ENCODE measurements at places on chromosomes 2 and 18. TPM values are rescaled to one million over a fixed set of nuclear protein-coding genes. Genes with fewer than 3 reads are reported as not detected.

- no peak for DNase-seq
Measured at GRCh38 chr2:217900010-217900779, 102.6 kb downstream of the TNS1 start.

DNA sequence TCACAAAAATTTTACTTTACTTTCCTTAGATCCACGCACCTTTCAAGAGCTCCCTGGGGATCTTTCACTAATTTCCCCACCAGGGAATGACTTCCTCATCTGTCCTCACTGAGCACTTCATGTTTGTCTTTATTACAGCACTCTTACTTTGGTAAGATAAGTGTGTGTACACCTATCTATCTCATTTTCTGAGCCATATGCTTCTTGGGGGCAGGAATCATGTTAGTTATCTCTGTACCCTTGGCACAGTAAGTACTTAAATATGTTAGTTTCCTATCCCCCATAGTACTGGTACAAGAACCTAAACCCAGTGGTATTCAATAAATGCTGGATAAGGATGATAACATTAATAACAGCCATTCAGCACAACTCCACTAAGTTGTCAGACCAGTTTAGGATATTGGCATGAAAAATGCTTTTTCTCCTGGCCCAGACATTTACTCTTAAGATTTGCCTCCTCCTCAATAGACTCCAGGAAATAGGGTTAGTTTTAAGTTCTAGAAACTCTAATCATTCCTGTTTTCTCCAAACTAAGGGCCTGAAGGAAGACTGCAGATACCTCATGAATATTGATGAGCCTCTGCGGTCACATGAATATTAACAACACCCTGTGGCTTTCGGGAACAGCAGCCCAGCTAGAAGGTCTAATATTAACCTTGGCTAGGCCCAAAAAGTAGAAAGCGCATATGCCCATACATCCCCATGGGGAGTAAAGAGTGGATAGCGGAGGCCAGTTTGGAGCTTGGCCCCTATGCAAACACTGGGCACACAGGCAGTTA lies 38.2 kb downstream of the NHEJ1 start:
- no peak for DNase-seq

- DNase-seq = peak; percentile 59
Measured at GRCh38 chr2:215797676-215798075, 215.7 kb downstream of the MREG start.

DNA sequence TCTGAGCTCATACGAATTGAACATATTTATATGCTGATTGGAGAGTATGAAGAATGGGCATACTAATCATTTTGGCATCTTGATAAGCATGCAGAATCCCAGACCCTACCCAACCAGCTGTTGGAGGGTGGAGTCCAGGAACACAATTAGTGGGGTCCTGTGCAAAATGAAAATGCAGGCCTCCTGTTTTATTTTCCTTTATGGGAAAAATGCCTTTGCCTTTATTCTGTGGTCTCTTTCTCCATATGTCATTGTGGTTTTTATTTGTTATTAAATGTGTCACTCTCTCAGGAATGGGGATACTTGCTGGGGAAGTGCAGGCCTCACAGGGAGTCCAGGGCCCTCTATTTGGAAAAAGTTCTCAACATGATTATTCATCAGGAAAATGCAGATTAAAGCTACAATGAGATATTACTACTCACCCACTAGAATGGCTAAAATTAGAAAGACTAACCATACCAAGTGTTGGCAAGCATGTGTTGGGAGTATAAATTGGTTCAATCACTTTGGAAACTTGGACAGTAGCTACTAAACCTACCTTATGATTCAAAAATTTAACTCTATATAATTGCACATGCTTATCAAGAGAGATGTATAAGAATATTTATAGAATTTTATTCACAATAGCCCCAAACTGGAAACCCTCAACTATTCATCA lies 223.1 kb upstream of the FBXO11 start:
- no peak for DNase-seq

DNA sequence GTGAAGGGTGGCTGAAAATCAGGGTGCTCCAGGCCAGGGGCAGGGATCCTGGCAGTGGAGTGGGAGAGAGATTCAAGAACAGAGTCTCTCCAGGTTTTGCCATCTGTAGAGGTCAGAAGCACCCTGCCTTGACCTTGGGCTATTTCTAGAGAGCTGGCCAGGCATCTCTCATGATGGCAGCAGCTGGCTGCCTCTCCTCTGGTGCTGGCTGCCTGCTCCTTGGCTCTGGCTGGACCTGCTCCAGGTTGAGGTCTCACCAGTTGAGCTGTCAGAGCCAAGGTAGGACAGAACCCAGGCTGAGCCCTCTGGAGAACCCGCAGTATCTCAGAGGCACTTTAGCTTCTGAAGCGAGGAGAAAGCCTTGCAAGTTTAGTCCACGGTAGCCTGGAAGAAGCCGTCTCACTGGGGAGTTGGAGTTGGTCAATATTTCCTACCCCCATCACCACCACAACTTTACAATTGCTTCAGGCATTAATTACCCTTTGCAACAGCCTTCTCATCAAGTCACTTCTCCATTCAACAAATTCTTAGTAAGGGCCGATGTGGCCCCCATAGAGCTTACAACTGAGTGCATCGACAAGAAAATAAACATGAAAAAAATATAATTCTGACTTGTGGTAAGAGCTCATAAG lies 25.6 kb downstream of the GNLY start:
- no peak for DNase-seq

- no peak for DNase-seq
Measured at GRCh38 chr18:79405019-79405780, 9.5 kb downstream of the NFATC1 start.

GRCh38 chr2:236570081-236570868 lies 650 bp downstream of the ACKR3 start:
- no peak for DNase-seq

DNA sequence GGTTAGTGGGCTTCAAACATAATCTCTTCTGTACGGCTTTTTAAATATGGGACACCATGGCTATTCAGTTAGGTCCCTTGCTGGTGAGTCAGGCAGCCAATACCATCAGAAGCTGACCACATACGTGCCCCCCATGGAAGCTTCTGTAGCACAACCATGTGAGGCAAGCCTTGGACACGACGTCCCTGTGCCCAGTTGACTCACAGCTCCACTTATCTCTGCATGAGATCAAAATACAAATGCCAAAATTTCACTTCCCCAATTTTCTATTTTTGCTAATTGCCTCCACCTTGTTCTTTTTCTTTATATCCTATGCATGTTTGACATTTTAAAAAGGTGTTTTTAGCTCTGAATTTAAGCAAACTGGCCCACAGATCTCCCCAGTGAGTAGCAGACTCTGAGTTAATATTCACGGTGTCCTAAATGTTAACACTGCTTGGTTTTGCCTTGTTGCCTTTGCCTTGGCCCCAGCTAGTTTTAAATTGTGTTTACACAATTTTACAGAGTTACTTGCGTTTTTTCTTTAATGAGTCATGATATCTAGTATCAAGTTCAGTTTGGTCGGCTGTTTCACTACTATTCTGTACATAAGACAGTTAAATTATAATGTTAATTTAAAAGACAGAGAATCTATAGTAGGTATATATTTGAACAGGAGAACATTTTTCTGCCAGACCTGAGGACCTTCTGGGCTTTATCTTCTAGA lies 77.5 kb downstream of the CDCA7 start:
- no peak for DNase-seq

DNA sequence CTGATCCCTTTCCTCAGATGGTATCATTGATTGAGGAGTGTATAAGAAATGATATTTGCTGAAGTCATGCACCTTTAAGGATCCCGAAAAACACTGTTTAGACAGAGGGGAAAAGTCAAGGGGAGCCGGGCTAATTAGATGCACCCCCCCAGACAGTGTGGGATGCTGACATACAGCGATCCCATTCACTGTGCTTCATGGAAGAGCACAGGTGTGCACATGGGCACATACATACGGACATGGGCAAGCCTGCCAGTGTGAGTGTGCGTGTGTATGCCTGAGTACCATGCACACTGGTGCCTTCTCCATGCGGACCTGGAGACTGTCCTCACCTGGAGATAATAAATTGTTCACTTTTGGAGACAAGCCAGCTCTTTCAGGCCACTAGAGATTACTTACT lies 22.6 kb downstream of the MEIS1 start:
- no peak for DNase-seq

Gene TMEM247
- total RNA-seq = not detected

Gene SF3B1
- total RNA-seq = 243 TPM

GRCh38 chr2:170404846-170405245 lies 226.9 kb downstream of the MYO3B start:
- DNase-seq = no peak
